Ovary (tissue), 10 donors: ENCODE measurements at places on chromosomes 3 and 15. TPM values are rescaled to one million over a fixed set of nuclear protein-coding genes. Genes with fewer than 3 reads are reported as not detected.
A peak's percentile ranks its signal among the peaks of the same experiment; 100 is the strongest.

- peaks cover 2% of the 10 kb centered on the region for H3K4me1 ChIP-seq
- H3K27ac ChIP-seq = no peak overlapping the region
- DNase-seq = no peak
These were observed 232.6 kb upstream of the LRTM1 start for GRCh38 chr3:55160241-55160983.

GRCh38 chr3:49333916-49334633 is 5.8 kb downstream of the USP4 start:
- peaks cover 3% of the 10 kb centered on the region for H3K4me1 ChIP-seq
- H3K27me3 ChIP-seq = no peaks in the 10 kb centered on the region
- no peak overlapping the region for H3K4me3 ChIP-seq
- H3K27ac ChIP-seq = no peak overlapping the region

GRCh38 chr3:116067326-116067725 is 378.0 kb downstream of the LSAMP start:
- H3K36me3 ChIP-seq = no peaks in the 10 kb centered on the region
- H3K4me3 ChIP-seq = no peak overlapping the region
- no peaks in the 10 kb centered on the region for H3K27me3 ChIP-seq
- no peak for DNase-seq
- H3K27ac ChIP-seq = no peak overlapping the region

DNA sequence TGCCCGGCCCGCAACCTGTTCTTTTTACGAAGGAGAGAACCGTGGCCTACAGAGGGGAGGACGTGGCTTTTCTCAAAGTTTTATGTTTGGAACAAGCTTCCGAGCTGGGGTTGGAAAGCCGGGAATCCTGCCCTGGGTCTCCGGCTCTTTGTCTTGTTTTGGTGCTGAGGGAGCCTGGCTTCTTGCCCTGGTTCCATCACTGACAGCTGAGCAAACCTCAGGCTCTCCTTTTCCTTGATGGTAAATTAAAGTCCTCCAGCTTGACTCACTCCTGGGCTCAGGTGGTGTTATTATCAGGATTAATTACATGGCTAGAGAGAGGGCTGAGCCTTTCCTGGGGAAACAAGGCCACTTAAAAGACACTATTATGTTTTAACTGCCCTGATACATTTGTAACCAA is 289.5 kb upstream of the RGMA start:
- no peaks in the 10 kb centered on the region for H3K27me3 ChIP-seq
- no peaks in the 10 kb centered on the region for H3K36me3 ChIP-seq
- no peaks in the 10 kb centered on the region for H3K4me1 ChIP-seq
- H3K27ac ChIP-seq = no peak overlapping the region
- H3K4me3 ChIP-seq = no peak overlapping the region

DNA sequence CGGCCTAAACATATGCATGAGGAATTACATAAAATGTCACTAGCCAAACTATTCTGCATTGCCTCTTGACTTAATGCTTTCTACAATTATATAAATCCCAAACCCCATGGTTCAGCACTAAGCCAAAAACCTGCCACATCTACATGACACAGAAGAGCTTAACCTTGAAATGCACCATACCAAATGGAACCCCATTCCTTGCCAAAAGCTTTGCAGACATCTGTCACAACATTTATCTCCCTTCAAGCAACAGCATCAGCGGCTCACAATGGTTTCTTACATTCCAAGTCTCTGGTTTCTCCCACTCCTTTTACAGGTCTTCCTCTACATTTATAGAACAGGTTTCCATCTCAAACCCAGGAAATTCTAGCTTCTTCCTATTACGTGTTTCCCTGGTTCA is 58.4 kb upstream of the GYG1 start:
- no peaks in the 10 kb centered on the region for H3K4me1 ChIP-seq
- H3K4me3 ChIP-seq = no peak overlapping the region
- no peaks in the 10 kb centered on the region for H3K36me3 ChIP-seq

GRCh38 chr15:82298520-82298919 is 35.9 kb downstream of the SAXO2 start:
- no peak overlapping the region for H3K27ac ChIP-seq
- DNase-seq = no peak
- H3K4me1 ChIP-seq = no peaks in the 10 kb centered on the region

DNA sequence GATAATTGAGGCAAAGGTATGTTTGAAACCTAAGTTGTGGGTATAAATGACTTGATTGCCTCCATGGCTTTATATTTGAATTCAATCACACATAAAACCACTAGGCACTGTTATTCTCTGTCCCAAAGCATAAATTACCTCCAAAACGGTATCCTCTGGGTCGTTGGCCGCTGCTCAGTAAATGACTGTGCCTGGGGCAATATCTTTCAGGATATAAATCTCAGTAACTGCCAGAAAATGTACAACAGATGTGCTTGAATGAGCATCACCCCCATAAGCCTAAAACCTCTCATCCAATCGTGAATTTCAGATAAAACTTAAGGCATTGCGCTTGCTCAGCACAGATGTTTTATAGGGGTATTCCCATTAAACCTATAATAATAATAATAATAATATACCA is 19.0 kb upstream of the C3orf49 start:
- H3K36me3 ChIP-seq = no peaks in the 10 kb centered on the region
- H3K4me3 ChIP-seq = no peak overlapping the region
- H3K27me3 ChIP-seq = no peaks in the 10 kb centered on the region
- DNase-seq = no peak
- no peaks in the 10 kb centered on the region for H3K4me1 ChIP-seq

- H3K36me3 ChIP-seq = no peaks in the 10 kb centered on the region
- DNase-seq = peak; percentile 34
- no peak overlapping the region for H3K4me3 ChIP-seq
- peak overlapping the region; percentile 42 for H3K27ac ChIP-seq
These were observed 60.7 kb upstream of the HEG1 start for GRCh38 chr3:125116311-125117080.

GRCh38 chr3:78046566-78046965 is 1006.7 kb downstream of the ROBO2 start:
- no peak overlapping the region for H3K27ac ChIP-seq
- H3K36me3 ChIP-seq = no peaks in the 10 kb centered on the region
- no peaks in the 10 kb centered on the region for H3K4me1 ChIP-seq
- H3K27me3 ChIP-seq = no peaks in the 10 kb centered on the region
- H3K4me3 ChIP-seq = no peak overlapping the region

- no peak for DNase-seq
- H3K4me1 ChIP-seq = no peaks in the 10 kb centered on the region
- H3K27ac ChIP-seq = no peak overlapping the region
- H3K36me3 ChIP-seq = no peaks in the 10 kb centered on the region
- no peaks in the 10 kb centered on the region for H3K27me3 ChIP-seq
- H3K4me3 ChIP-seq = no peak overlapping the region
These were observed 13.4 kb upstream of the ZNF639 start for GRCh38 chr3:179309225-179310078.

GRCh38 chr3:112984485-112984884 is 6.3 kb upstream of the GTPBP8 start:
- no peak for DNase-seq
- no peaks in the 10 kb centered on the region for H3K27me3 ChIP-seq
- no peaks in the 10 kb centered on the region for H3K36me3 ChIP-seq
- no peak overlapping the region for H3K4me3 ChIP-seq
- H3K4me1 ChIP-seq = no peaks in the 10 kb centered on the region

DNA sequence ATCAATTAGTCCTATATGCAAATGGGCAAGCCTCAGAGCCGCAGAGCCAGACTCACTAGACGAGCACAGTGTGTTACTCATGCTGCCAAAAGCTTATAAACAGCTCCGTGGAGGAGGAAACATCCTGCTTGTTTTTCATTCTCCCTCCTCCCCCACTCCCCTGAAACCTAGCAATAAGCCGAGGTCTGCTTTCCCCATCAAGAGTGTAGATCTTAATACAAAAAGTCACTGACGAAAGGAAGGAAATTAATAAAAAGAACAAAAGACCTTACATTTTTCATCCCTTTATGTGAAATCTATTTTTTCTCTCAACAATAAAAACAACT is 88.5 kb downstream of the XXYLT1 start:
- no peaks in the 10 kb centered on the region for H3K27me3 ChIP-seq
- no peak for DNase-seq
- no peak overlapping the region for H3K4me3 ChIP-seq

DNA sequence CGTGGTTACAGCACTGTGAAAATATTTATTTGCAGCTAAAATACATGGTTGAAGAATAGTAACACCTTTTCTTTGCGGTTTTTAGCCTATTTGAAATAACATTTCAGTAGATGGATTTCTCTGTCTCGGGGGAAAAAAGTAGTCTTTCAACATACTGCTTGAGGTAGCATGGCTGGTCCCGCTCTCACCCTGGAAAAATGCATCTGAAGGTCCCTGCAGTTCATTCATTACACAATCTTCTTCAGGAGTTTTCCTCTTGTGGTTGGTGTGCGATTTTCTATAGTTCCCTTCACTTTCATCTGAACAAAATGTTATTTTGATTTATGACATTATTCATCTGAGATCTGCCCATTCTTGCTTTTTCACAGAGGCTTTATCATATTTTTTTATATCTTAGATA is 75.9 kb downstream of the STRIT1 start:
- H3K4me3 ChIP-seq = no peak overlapping the region
- H3K4me1 ChIP-seq = no peaks in the 10 kb centered on the region
- H3K27me3 ChIP-seq = no peaks in the 10 kb centered on the region
- DNase-seq = no peak

- no peaks in the 10 kb centered on the region for H3K27me3 ChIP-seq
- H3K36me3 ChIP-seq = no peaks in the 10 kb centered on the region
- H3K27ac ChIP-seq = no peak overlapping the region
- H3K4me3 ChIP-seq = no peak overlapping the region
These were observed 34.0 kb upstream of the PCSK6 start for GRCh38 chr15:101523560-101523940.

GRCh38 chr15:81888748-81889484 is 156.9 kb downstream of the MEX3B start:
- H3K4me3 ChIP-seq = no peak overlapping the region
- no peaks in the 10 kb centered on the region for H3K36me3 ChIP-seq
- DNase-seq = no peak
- no peak overlapping the region for H3K27ac ChIP-seq
- no peaks in the 10 kb centered on the region for H3K4me1 ChIP-seq

DNA sequence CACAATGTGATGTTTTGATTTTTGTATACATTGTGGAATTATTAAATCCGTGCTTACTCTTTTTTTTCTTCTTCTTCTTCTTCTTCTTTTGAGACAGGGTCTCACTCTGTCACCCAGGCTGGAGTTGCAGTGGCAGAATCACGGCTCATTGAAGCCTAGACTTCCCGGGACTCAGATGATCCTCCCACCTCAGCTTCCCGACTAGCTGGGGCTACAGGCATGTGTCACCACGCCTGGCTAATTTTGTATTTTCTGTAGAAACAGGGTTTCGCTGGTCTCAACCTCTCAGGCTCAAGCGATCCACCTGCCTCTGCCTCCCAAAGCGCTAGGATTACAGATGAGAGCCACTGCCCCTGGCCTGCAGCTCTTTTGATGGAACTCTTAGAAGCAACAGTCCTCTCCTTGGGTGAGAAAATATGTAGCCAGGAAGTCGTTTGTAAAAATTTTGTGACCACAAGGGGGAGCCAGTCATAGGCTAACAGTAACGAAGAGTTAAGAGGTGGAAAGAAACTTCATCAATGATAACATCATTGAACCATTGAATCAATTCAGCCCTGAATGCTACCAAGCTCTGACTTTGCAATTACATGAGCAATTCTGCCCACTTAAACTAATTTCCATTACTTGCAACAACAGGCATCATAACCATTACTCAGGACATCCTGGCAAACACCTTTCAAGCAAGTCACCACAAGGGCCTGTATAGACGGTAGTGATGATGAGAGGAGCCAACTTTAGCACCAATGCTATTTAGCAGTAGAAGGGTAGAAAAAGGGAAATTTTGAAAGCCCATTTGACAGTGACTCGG is 16.7 kb upstream of the CMTM7 start:
- H3K27me3 ChIP-seq = no peaks in the 10 kb centered on the region
- no peaks in the 10 kb centered on the region for H3K36me3 ChIP-seq
- DNase-seq = peak; percentile 32
- no peak overlapping the region for H3K27ac ChIP-seq
- no peak overlapping the region for H3K4me3 ChIP-seq

GRCh38 chr3:79564192-79564591 is 203.6 kb downstream of the ROBO1 start:
- H3K4me3 ChIP-seq = no peak overlapping the region
- no peaks in the 10 kb centered on the region for H3K27me3 ChIP-seq

GRCh38 chr3:152281133-152281713 is 12.5 kb downstream of the MBNL1 start:
- H3K27ac ChIP-seq = no peak overlapping the region
- H3K4me3 ChIP-seq = no peak overlapping the region
- peaks cover 16% of the 10 kb centered on the region for H3K4me1 ChIP-seq
- H3K27me3 ChIP-seq = no peaks in the 10 kb centered on the region
- H3K36me3 ChIP-seq = no peaks in the 10 kb centered on the region

GRCh38 chr3:183491923-183492848 is 63.3 kb downstream of the KLHL6 start:
- H3K27ac ChIP-seq = no peak overlapping the region
- H3K4me3 ChIP-seq = no peak overlapping the region
- no peaks in the 10 kb centered on the region for H3K27me3 ChIP-seq
- no peak for DNase-seq
- H3K4me1 ChIP-seq = no peaks in the 10 kb centered on the region

GRCh38 chr3:134608023-134608770 is 42.6 kb downstream of the KY start:
- DNase-seq = no peak
- H3K27me3 ChIP-seq = no peaks in the 10 kb centered on the region
- H3K4me1 ChIP-seq = no peaks in the 10 kb centered on the region
- no peak overlapping the region for H3K27ac ChIP-seq
- H3K4me3 ChIP-seq = no peak overlapping the region

GRCh38 chr3:128278130-128278529 is 124.8 kb downstream of the EEFSEC start:
- no peaks in the 10 kb centered on the region for H3K36me3 ChIP-seq
- peak overlapping the region; percentile 68 for H3K27ac ChIP-seq
- no peak overlapping the region for H3K4me3 ChIP-seq
- DNase-seq = no peak

Gene ZDHHC19
- 2.3 TPM for total RNA-seq

Gene FSIP1
- 0.79 TPM for total RNA-seq

Gene ATG3
- 40.7 TPM for total RNA-seq

Gene ZNF80
- not detected for total RNA-seq

Gene CLDN18
- not detected for total RNA-seq

Gene PLXNA1
- total RNA-seq = 28.3 TPM

Gene RAD54L2
- 28.4 TPM for total RNA-seq

Gene ABHD17C
- 5.5 TPM for total RNA-seq

Gene DNAJB8
- total RNA-seq = not detected

Gene LMOD3
- not detected for total RNA-seq

Gene RETNLB
- not detected for total RNA-seq

Gene GPX1
- total RNA-seq = 152 TPM
